ENCODE measurements at places on chromosomes 2 and 18. TPM values are rescaled to one million over a fixed set of nuclear protein-coding genes. Genes with fewer than 3 reads are reported as not detected.
A peak's percentile ranks its signal among the peaks of the same experiment; 100 is the strongest.

Gene TBR1
- not detected for total RNA-seq

- no peaks in the 10 kb centered on the region for H3K36me3 ChIP-seq
- H3K27me3 ChIP-seq = no peaks in the 10 kb centered on the region
- DNase-seq = no peak
- H3K4me1 ChIP-seq = no peaks in the 10 kb centered on the region
Observed at GRCh38 chr2:160499865-160500264, 6.3 kb upstream of the RBMS1 start.

GRCh38 chr2:219457784-219458369 lies 23.2 kb downstream of the SPEG start:
- no peaks in the 10 kb centered on the region for H3K27me3 ChIP-seq
- H3K4me3 ChIP-seq = no peak overlapping the region
- peaks cover 6% of the 10 kb centered on the region for H3K4me1 ChIP-seq
- no peaks in the 10 kb centered on the region for H3K36me3 ChIP-seq

GRCh38 chr18:77112747-77113092 lies 19.9 kb downstream of the MBP start:
- DNase-seq = no peak
- peak overlapping the region; percentile 16 for H3K27ac ChIP-seq
- no peak overlapping the region for H3K4me3 ChIP-seq
- H3K4me1 ChIP-seq = peaks cover 2% of the 10 kb centered on the region
- no peaks in the 10 kb centered on the region for H3K27me3 ChIP-seq

Gene REG3A
- total RNA-seq = not detected

GRCh38 chr2:29314816-29315571 lies 199.8 kb downstream of the CLIP4 start:
- no peaks in the 10 kb centered on the region for H3K36me3 ChIP-seq
- H3K27ac ChIP-seq = no peak overlapping the region
- DNase-seq = no peak
- no peak overlapping the region for H3K4me3 ChIP-seq
- H3K27me3 ChIP-seq = no peaks in the 10 kb centered on the region

DNA sequence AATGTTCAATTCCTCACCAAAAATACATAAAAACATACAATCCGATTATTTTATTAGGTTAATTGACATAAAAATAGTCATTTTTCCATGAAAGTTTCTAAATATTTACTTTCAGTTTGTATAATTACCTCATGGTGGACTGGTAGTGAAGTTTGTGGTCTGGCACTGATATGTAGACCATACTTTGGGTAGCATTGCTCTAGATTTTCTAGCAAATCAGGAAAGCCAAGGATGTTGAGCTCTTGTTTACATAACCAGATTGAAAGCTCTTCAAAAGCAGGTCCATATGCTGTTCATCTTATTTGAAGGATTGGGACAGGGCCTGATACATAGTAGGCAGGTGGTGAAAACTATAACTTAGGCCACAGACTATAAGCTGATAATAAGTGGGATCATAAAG lies 61.8 kb downstream of the COMMD1 start:
- H3K36me3 ChIP-seq = no peaks in the 10 kb centered on the region
- H3K4me3 ChIP-seq = no peak overlapping the region
- DNase-seq = no peak
- no peaks in the 10 kb centered on the region for H3K4me1 ChIP-seq
- no peaks in the 10 kb centered on the region for H3K27me3 ChIP-seq

Gene TRAPPC8
- total RNA-seq = 54.8 TPM

- DNase-seq = no peak
- H3K36me3 ChIP-seq = no peaks in the 10 kb centered on the region
- H3K27me3 ChIP-seq = no peaks in the 10 kb centered on the region
- no peak overlapping the region for H3K4me3 ChIP-seq
- H3K27ac ChIP-seq = no peak overlapping the region
- no peaks in the 10 kb centered on the region for H3K4me1 ChIP-seq
Observed at GRCh38 chr18:10045296-10045891, 131.6 kb downstream of the VAPA start.

DNA sequence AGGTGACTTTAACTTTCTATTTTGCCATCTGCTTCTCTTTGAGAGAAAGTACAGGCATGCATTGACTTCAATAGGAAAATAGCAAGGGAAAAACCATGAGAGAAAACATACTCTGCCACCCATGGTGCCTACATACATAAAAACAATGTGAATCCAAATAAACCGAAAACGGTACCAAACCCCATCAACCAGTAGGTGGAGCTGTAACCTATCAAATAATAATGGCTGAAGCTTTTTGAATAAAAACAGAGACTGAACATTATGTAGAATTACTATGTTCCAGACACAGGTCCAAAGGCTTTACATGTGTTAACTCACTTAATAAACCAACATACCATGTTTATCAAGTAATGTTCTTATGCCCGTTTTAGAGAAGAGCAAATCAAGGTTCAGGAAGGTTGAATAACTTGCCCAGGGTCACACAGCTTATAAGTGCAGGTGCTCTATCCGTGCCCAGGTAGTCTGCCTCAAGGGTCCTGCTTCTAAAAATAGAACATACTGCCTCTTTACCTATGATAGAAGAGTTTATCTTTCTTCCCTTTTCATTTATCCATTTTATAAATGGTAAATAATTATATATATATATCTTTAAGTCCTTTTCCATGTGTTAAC lies 293.9 kb upstream of the SYT4 start:
- H3K36me3 ChIP-seq = no peaks in the 10 kb centered on the region
- H3K4me3 ChIP-seq = no peak overlapping the region
- H3K4me1 ChIP-seq = no peaks in the 10 kb centered on the region
- no peak for DNase-seq
- H3K27ac ChIP-seq = no peak overlapping the region

DNA sequence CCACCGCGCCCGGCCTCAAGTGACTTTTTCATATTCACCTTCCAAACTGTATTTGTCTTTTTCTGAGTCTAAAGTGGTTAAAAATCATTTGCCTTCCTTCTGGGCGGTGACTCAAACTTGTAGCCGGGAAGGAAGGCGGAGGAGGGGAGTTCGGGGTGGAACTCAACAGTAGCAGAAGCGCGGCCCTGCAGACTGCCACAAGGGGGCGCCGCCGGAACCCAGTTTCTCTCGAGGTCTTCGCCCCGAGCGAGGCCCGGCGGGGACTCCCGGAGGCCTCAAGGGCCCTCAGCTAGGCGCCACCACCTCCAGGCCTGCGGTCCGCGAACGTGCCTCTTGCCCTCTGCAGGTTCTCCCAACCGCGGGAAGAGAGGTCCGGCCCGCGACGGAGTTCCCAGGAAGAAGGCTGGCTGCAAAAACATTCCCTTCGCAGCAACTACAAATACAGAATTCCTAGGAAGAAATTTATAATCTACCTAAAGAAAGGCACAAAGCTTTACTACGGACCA lies 16.8 kb upstream of the ITM2C start:
- DNase-seq = peak; percentile 80
- H3K27me3 ChIP-seq = no peaks in the 10 kb centered on the region
- no peaks in the 10 kb centered on the region for H3K4me1 ChIP-seq

Gene BARD1
- total RNA-seq = 45.6 TPM

DNA sequence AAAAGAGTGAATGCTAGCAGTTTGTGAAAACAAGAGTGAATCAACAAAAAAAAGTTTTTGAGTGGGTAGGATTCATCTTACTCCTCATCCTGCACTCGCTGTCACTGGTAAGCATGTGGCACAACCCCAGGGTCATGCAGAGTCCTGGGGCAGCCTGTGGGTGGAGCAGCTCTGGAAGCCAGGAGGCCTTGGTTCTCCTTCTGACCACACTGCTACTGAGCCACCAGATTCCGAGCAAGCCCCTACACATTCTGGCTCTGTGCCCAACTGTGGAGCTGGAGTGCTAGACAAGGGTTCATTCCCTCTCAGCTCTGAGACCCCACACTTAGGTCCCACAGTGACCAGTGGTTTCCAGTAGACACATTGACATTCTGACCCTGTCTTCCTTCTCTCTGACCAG lies 670.6 kb downstream of the BCL11A start:
- H3K4me3 ChIP-seq = no peak overlapping the region
- no peaks in the 10 kb centered on the region for H3K27me3 ChIP-seq
- H3K36me3 ChIP-seq = no peaks in the 10 kb centered on the region

DNA sequence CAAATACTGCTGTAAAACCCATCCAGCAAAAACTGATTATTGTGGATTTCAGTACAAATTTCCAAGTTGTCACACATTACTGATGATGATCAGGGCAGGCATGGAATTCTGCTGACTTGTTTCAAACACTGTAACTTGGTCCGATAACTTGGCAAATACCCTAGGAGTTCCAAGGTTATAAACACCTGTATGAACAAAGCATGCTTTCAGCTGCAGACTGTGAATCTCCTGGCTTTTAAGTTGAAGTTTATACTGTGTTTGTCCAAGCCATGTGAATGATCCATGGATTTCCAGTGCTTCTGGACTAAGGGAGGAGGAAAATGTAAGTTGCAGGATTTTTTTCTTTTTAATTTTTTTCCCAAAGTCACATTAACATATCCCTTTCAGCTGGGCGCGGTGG lies 70.0 kb upstream of the SLC25A52 start:
- H3K4me1 ChIP-seq = no peaks in the 10 kb centered on the region
- H3K27ac ChIP-seq = no peak overlapping the region

DNA sequence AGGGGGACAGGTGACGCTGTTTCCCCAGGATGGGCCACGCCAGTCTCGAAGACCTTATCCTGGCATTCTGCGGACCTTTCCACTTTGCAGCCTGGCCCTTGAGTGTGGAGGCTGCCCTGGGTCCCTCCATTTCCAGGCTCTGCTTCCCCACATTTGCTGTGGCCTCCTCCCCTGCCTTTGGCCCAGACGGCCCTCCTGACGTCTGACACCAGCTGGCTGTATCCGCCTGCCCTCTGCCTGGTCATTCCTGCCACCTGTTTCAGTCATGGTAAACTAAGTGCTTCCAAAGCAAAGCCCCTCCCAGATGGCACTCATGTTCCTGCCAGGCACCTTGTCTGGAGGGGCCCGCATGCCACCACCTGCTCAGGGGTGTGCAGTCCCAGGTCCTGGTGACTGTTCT lies 95.1 kb downstream of the ASB1 start:
- H3K4me3 ChIP-seq = no peak overlapping the region
- no peak for DNase-seq
- H3K4me1 ChIP-seq = no peaks in the 10 kb centered on the region
- H3K27me3 ChIP-seq = no peaks in the 10 kb centered on the region

Gene UGT1A5
- total RNA-seq = not detected

GRCh38 chr2:223854741-223855140 lies 17.4 kb upstream of the AP1S3 start:
- no peaks in the 10 kb centered on the region for H3K4me1 ChIP-seq
- no peak overlapping the region for H3K27ac ChIP-seq
- no peak for DNase-seq

GRCh38 chr2:105712981-105713596 lies 31.6 kb upstream of the NCK2 start:
- no peaks in the 10 kb centered on the region for H3K27me3 ChIP-seq
- H3K36me3 ChIP-seq = no peaks in the 10 kb centered on the region
- DNase-seq = no peak

DNA sequence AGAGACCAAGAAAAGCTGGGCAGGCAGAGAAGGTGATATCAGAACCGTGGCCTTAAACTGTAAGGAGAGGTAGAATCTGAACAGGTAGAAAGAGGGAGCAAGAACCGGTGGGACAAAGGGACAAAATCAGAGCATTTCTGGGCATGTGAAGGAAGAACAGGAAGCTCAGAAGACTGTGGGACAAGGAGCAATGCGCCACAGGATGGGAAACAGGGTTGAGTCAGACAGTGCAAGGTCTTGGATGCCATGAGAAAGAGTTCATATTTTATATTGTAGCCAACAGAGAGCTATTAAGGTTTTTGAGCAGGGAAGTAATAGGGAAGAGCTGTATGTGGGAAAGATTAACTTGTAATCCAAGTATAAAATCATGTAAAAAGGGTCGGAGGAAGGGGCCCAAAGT lies 106.4 kb upstream of the UGP2 start:
- peaks cover 7% of the 10 kb centered on the region for H3K4me1 ChIP-seq
- H3K27me3 ChIP-seq = no peaks in the 10 kb centered on the region
- peak overlapping the region; percentile 70 for H3K27ac ChIP-seq
- no peaks in the 10 kb centered on the region for H3K36me3 ChIP-seq
- no peak for DNase-seq

DNA sequence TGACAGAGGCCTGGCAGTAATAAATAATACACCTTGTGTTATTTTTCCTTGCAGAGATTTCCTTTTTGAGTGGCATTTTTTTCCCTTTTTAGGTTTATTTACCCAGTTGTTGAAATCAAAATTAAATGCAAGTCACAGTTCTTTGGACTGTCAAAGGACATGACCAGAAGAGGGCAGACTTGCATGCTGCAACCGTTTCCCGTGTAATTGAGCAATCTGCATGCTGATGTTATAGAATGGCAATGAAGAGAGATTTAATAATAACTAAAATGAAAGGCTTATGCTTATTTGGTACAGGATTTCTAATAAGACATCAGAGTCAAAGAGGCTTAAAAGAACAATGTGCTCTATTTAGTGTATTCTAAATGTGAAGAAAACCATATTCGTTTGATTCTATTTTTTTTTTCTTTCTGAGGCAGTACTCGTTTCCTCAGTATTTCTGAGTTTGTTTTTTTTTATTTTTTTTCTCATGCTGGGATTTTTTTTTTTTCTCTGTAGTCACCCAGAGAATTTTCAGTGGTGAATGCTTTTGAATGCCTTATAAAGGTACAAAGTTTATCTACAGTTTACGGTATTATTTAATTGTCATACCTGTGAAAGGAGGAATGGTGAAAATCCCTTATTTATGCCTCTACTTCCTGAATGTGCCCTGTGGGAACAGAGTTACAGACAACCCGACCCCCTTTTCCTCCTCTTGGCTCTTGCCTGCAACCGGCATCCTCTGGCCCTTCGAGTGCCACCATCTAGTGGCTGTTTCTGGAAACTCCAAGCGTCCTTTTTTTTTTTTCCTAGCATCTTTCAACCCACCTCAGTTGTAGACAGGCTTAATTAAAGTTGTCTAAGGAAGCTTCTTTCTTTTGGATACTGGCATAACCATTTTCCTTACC lies 368.5 kb downstream of the LRRTM1 start:
- H3K27ac ChIP-seq = no peak overlapping the region
- DNase-seq = no peak
- H3K36me3 ChIP-seq = no peaks in the 10 kb centered on the region
- H3K4me3 ChIP-seq = no peak overlapping the region

Gene AFF3
- total RNA-seq = 44.5 TPM

DNA sequence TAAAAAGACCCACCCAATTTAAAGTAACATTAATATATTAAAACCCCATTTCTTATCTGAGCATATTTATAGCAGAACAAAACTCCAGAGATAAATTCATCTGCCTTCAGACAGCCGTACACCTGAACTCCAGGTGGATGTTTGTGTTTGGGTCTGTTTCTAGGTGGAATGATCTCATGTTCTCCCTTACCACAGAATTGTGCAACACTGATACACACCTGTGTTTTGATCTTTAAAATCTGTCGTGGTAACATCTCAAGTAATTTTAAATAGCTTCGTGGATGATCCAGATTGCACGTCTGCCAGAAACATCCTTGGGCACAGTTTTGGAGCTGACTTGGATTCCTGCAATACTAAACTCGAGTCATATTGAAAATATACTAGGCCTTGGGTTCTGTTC lies 207.5 kb upstream of the FOSL2 start:
- H3K36me3 ChIP-seq = no peaks in the 10 kb centered on the region
- no peak for DNase-seq
- no peaks in the 10 kb centered on the region for H3K4me1 ChIP-seq
- no peak overlapping the region for H3K27ac ChIP-seq

Measured in uterus (tissue), 4 donors.